ENCODE measurements at places on chromosomes 13 and 19.

DNA sequence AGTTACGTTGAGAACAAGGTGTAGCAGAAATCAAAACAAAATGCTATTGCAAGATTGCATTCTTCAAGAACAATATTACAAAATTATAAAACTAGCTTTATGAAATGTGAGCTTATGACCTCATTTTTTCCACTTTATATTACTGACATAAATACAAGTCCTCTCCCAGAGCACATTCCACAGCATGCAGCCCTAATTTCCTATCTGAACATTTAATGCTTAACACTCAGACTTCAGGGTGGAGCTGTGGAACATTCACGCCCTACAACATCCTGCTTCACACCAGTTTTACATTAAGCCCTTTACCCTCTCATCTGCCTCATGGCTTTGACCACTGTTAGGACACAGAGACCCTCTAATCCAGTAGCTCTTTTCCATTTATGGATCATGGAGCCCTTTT is 65.5 kb downstream of the EPSTI1 start:
- DNase-seq = no peak

GRCh38 chr13:98916403-98916802 is 61.5 kb downstream of the DOCK9 start:
- DNase-seq = no peak

GRCh38 chr19:44346556-44346955 is 9.9 kb downstream of the ZNF112 start:
- DNase-seq = no peak

DNA sequence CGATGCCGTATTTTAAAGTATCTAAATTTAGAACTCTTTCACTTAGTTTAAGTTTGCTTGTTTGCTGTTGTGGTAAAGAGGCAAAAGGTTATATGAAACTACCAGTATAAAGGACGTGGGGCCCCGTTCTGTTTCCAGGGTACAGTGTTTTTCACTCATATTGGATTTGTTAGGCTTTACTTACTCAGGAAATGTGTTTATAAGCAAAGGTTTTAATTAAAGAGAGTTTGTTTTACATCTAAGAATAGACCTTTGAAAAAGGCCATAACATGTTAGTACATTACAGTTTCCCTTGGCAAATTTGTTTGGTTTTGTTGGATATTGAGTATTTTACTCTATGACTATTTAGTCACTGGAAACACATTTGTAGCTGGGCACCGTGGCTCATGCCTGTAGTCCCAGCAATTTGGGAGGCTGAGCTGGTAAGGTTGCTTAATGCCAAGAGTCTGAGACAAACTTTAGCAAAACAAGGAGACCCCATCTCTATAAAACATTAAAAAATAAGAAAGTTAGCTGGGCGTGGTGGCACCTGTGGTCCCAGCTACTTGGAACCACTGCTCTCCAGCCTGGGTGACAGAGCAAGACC is 7.1 kb downstream of the DGKH start:
- no peak for DNase-seq

DNA sequence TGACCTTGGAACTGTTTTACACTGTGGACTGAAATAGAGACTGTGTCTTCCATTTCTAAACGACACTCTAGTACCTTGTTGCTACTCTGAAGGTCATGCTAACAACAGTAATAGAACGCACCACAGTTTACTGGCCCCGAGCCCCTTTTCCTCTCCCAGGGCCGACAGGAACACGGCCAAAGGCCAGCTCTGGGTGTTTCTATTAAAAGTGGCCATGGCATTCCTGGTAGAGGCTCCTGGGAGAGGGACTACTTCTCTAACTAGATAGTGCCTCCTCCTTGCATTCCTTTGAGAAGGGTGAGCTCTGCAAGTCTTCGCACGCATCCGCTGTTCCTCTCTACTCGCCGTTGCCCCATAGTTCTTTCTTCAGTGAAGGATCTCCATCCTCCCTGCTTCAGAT is 18.7 kb upstream of the SIAH3 start:
- DNase-seq = no peak

- no peak for DNase-seq
Observed at GRCh38 chr13:30796631-30797601, 61.6 kb downstream of the ALOX5AP start.

- peak; percentile 61 for DNase-seq
Observed at GRCh38 chr19:7533925-7534480, 1.5 kb upstream of the PNPLA6 start.

GRCh38 chr13:39461685-39462266 is 141.2 kb downstream of the LHFPL6 start:
- no peak for DNase-seq

DNA sequence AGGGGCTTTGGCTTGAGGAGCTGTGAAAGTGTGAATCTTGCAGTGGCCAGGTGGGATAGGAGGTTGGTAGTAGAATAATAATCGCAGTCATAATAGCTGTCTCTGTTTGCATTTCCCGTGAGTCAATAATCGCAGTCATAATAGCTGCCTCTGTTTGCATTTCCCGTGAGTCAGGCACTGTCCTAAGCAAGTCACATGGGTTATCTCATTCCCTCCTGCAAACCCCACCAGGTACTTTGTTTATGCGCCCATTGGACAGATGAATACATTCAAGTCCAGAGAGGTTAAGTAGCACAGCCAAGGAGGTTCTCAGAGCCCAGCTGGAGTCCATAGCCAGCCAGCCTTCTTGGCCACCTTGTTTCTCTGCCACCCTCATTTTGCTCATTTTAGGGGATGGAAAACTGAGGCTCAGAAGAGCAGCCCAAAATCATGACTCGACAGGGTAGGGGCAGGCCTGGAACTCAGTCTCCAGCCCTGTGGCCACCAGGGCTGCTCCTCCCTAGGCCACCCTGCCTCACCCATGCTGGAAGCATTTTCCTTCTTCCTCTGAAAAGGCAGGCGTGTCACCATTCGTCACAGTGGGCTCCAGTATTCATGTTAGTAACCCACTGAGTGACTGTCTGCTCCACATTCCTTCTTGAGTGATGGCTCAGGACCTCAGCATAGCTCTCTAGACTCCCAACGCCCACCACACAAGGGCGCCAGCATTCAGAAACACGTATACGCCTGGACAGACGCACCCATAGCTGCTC is 206.2 kb downstream of the URI1 start:
- DNase-seq = no peak

DNA sequence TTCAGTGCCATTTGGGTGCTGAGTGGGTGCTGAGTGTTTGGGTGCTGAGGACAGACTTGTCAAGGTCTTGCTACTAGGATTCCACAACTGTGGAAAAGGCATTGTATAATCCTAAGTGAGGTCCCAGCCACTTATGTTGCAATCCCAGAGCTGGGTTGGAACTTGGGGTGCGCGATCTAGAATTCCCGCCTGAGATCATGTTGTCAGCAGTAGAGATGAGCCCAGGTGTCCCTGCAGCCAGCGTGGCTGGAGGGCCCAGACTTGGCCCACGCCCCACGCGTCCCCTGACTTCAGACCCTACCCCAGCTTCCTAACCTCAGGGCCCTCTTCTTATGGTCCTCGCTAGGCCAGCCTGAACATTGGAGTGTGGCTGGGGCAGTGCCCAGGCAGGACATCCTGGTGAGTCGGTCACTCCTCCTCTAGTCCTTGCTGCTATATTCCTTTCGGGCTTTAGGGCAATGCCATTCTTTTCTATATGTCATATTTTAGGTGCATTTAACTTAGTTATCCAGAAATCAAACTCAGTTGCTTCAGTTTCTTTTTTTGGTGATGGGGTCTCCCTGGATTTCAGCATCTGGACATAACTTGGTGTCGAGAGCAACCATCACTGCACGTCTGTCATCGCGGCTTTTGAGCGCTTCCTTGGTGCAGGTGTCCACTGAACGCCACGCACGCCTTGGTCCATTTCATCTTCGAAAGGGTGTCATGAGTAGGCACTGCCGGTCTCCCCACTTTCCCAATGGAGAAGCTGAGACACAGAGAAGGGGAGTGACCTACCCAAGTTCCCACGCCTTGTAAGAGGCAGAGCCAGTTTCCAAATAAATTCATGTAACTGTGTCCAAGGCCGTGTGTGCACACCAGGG is 46.4 kb upstream of the F7 start:
- DNase-seq = no peak

- no peak for DNase-seq
Observed at GRCh38 chr19:53545271-53546065, 7.5 kb downstream of the ZNF331 start.

- peak; percentile 60 for DNase-seq
Observed at GRCh38 chr19:23762884-23763711, 4.4 kb upstream of the ZNF681 start.

DNA sequence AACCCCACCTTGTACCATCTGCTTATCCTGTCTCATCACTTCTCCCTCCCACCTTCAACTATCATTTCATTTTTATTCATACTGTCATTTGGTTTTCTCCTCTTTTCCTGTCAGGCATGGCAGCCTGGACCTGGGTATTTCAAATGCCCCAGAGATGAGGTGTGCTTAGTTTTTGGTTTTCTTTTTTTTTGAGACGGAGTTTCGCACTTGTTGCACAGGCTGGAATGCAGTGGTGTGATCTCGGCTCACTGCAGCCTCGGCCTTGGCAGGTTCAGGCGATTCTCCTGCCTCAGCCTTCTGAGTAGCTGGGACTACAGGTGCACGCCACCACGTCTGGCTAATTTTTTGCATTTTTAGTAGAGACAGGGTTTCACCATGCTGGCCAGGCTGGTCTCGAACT is 5.8 kb downstream of the PDS5B start:
- DNase-seq = no peak

DNA sequence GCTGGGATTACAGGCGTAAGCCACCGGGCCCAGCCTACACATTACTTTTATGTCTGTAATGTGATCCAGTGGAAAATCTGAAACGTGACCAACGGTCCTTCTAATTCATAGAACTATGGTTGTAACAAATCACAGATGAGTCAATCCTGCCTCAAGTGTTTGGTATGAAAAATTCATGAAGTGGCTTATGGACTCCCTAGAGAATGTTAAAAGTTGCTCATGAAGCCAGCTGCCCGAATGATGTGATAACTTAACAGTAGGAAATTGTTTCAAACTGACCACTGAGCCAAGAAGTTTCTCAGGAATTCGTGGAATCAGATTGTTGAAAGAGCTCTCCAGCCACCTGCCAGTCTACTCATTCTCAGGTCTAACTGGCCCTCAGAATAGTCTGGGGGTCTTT is 59.4 kb upstream of the FARP1 start:
- no peak for DNase-seq

GRCh38 chr19:17289489-17289888 is 7.8 kb downstream of the ANKLE1 start:
- no peak for DNase-seq

- peak; percentile 42 for DNase-seq
Observed at GRCh38 chr19:15466851-15467733, 2.7 kb upstream of the RASAL3 start.

- no peak for DNase-seq
Observed at GRCh38 chr19:55508120-55508519, 19.9 kb downstream of the SSC5D start.

DNA sequence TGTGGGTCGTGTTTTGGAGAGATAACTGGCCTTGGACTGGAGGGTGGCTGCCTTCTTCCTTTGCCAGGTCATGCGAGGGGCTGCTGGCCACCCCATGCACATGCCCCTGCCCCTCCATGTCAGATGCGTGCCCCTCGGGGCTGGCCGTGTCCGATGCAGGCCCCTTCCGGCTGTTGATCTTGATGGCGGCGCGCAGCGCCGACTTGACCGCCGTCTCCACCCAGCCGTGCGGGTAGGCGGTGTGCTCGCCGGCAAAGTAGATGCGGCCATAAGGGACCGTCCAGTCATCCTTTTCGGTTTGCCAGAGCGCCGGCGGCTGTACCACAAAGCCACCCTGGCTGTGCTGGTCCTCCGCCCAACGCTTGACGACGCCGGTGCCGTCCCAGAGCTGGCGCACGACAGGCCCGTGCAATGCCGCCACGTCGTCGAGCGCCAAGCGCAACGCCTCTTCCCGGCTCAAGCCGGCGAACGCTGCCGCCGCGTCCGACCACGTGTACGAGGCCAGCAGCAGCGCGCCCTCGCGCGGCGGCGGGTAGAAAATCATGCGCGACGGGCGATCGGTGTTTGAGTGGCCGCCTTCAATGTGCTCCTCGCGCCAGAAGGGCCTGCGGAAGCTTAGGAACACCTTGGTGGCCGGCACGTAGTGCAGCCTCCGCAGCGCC is 6.9 kb downstream of the IL4I1 start:
- DNase-seq = peak; percentile 55

DNA sequence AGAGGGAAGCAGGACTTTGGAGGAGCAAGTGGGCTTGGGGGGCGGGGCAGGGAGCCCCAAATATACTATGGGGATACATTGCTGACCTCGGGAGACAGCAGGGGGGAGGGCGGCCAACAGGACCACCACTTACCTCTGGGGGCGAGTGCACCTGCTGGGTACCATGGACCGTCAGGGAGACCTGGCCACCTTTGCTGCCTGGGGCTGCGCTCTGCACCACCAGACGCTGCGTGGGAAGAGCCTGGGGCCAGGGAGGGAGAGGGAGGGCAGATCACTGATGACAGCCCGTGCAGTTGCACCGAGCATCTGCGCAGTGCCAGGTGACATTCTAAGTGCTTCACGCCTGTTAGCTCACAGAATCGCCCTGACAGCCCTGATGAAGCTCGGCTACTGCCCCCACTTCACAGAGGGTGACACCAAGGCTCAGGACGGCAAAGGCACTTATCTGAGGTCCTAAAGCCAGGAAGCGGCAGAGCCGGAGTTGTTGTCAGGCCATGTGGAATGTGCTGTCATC is 24.1 kb downstream of the RFX1 start:
- DNase-seq = no peak

DNA sequence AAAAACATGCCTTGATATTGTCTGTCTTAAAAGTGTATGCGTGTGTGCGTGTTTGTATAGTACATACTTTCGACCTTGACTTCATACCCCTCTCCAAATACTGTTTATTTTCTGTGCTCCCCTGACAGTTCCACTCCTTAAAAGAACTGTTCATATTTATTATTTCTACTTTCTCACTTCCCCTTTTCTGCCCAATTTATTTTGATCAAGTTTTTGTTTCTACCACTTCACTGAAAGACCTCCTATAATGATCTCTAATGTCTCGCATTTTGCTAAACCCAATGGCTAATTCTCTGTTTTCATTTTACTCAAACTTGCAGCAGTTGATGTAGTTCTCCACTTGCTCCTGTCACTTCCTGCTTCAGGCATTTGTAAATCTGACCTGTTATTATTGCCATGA is 426.1 kb upstream of the KLF12 start:
- no peak for DNase-seq

- no peak for DNase-seq
Observed at GRCh38 chr19:5036698-5037563, 68.0 kb downstream of the KDM4B start.

DNA sequence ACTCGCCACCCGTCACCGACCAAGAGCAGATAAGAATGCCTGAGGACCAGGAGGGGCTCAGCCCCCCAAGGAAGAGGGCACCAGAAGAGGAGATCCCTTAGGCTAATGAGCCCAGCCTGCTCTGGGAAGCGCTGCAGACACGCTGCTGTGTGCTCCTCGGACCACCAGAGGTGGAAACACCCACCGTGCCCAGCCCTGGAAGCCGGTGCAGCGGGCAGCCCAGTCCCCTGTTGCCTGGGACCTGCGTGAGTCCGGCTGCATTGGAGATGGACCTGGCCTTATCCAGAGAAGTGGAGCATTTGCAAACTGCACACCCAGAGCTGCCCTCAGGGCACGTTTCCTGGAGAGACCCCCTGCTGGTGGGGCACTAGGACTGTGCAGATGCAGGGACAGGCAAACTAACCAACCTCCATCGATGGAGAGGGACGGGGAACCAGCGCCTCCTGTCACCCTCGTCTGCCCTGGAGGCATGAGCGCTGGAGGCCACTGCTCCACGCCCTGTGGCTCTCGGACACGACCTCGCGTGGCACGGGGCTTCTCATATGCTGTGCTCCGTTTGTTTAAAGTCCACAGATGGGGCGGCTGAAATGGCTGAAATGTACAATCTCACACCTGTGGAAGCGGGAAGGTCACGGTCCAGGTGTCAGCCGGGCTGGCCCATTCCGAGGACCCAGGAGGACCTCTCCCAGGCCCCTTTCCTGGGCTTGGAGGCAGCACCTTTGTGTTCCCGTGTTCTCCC is 153.9 kb downstream of the KDM4B start:
- DNase-seq = no peak

Data from stimulated activated CD4-positive, alpha-beta T cell treated with anti-CD3 and anti-CD28 coated beads, TNF-alpha, amount 100 ng/mL, for 1 hour (primary cell).